ENCODE measurements at places on chromosomes 16 and 17.
A peak's percentile ranks its signal among the peaks of the same experiment; 100 is the strongest.

DNA sequence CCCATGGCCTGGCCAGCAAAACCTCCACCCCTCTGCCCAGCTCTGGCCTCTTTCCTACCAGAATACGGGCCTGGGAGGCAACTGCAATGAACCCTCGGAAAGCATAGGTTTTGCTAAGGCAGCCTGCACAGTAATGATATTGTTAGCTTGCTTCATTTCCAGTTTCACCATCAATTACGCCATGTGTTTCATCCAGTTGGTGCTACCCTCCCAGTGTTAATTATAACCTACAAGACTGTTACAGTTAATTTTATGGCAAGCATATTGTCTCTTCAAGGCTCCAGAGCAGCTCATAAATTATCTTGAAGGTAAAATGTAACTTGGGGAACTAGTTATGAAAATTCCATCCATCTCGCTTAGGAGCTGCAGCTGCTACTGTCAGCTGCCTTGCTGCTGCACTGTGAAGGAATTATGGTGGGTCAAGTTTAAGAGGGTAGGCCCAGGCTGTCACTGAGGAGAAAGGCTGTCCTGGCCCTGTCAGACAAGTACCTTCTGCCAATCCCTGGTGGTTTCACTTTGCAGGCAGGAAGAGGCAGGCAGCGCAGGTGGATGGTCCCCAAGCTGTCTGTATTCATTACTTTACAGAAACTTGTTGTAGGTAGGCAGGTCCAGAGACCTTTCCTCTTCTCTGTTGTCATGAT is 242.9 kb downstream of the FTO start:
- no peak for DNase-seq

DNA sequence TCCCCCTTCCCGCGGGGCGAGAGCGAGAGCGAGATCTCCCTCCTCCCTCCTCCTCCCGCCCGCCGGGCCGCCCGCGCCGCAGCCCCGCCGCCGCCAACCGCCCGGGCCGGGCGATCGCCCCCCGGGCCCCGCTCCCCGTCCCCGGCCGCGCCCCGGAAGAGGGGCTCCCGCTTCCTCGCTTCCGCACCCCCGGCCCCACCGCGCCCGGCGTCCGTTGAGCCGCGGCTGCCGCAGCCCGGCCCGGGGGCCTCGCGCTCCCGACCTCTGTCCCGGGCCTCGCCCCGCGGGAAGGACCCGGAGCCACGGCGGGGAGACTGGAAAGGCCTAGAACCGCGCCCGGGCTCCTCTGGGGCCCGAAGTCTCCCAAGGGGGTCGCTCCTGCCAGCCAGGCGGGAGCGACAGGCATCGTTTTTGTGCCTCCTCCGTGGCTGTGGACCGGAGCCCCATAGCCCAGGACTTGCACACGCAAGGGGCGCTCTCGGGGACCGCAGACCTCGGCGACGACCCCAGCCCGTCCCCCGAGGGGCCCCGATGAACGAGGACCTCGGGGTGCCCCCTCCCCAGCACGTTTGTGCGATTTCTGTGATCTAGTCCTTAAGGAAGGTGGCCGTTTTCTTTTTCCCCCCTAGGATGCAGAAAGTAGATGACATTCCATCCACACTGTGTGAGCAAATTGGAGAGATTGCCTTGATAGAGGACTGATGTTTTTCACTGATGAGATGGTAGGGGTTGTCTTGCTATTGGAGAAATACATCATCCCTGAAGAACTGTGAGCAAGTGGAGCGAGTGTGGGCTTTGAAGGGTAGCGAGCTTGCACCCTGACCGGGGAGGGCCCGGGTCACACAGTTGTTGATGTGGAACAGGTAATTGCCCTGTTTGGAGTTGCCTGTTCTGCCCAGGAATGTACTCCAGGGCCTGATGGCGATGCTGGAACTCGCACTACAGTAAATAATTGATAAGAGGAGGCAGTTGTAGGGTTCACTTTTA is 611 bp downstream of the BANP start:
- peak; percentile 73 for DNase-seq

GRCh38 chr17:39972271-39972670 is 8.3 kb upstream of the PSMD3 start:
- DNase-seq = no peak

DNA sequence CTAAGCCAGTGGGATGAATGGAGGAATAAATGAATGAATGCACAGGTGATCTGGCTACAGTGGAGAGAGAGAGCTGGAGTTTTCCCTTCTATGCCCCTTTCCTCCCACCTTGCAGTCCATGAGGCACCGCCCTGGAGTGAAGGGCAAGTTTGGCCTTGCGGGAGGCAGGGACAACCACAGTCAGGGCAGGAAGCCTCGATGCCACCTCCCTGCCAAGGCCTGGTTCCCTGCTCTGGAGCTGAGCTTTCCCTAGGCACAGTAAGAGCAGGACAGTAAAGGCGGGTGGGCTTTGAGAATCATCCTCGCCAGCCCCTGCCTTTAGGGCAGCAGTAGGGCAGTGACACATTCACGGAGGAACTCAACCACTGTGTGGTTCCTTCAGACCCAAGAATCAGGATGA is 72.6 kb downstream of the RBFOX3 start:
- no peak for DNase-seq

- DNase-seq = no peak
These were observed 85.0 kb downstream of the NOG start for GRCh38 chr17:56678249-56679114.

DNA sequence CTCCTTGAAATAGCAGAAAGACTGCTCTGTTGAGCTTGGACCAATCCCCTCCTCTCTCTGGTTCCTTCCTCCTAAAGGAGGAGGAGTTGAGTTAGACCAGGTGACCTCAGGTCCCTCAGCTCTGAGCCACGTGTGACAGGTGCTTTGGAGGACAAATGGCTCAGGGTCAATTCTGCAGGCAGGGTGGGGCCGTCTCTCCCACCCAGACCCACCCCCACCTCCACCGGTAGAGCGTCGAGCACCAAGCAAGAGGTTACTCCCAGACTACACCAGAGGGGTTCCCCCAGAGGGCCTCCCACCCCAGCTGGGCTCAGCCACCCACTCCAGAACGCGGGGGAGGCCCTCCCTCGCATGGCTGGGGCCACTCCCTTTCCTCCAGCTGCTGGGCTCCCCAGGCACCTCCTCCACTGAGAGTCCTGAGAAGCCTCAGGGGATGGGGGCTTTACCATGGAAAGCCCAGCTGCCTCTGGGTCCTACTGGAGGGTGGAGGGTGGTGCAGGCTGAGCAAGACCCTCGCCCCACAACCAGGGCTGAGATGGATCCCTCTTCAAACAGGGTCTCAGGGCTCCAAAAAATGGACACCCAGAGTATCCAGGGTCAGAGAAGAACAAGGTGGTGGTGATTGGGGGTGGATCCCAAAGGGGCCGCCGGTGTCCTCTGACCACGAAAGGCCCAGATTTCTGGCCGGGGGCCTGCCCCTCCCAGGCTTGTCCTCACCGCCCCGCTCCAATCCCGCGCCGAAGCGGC is 7.6 kb downstream of the MYO1C start:
- peak; percentile 69 for DNase-seq

DNA sequence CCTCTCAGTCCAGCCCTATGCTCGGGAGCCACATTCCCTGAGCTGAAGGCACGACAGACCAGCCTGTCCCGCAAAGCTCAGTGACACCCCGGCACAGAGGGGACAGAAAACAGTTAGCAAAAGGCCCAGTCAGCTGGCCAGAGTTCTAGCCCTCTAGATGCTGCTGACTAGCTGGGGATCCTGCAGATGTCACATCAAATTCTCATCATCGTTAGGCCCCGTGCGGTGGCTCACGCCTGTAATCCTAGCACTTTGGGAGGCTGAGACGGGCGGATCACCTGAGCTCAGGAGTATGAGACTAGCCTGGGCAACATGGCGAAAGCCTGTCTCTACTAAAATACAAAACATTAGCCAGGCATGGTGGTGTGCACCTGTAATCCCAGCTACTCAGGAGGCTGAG is 17.2 kb downstream of the UBE2O start:
- no peak for DNase-seq

- DNase-seq = no peak
These were observed 89.1 kb upstream of the TBX2 start for GRCh38 chr17:61310590-61310989.

GRCh38 chr17:73759324-73759723 is 115.1 kb upstream of the SDK2 start:
- DNase-seq = no peak

GRCh38 chr17:1446201-1446600 is 9.8 kb downstream of the CRK start:
- DNase-seq = no peak

DNA sequence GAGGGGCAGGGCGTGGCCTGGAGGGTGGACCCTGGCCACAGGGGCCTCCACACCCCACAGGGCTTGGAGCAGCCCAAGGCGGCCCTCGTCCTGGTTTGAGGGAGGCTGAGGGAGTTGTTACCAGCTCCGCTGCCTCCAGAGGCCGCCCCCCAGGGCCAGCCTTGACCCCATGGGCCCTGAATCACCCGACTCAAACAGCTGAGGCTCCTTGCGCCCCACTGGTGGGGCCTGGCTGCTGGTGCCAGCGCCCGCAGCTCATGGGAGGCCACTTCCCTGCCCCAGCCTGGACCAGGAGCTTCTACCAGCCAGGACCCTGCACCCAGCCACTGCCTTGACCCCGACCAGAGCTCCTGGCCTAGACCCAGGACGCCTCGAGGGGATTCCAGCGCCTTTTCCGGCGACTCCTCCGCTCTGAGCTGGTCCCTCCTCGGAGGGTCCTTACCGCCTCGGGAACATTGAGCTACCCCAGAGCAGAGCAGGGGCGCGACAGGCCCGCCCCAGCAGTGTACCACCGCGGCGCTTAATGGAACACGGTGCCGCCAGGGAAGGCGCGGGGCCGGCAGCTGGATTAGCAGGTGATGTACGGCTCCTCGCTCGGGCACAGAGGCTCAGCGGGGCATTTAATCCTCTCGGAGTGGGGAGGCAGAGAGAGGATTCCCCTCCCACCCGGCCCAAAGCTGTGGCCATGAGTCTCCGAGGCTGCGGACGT is 37.2 kb downstream of the GSE1 start:
- no peak for DNase-seq

DNA sequence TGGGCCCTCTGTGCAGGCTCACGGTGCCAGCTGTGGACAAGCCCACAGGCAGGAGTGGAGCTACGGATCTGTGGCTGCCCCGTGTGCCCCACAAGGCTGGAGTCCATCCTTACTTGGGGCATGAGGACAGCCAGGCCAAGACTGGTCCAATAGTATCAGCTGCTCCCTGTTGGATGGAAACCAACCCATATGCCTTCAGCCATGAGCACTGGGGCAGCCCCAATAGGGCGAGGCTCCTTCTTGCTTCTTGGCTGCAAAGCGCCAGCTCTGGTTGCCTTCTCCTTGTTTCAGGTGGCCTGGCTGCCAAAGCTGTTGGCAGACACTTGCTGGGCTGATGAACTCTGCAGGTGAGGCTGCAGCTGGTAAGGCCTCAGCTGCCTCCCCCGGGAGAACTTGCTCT is 188.0 kb downstream of the ENGASE start:
- no peak for DNase-seq

DNA sequence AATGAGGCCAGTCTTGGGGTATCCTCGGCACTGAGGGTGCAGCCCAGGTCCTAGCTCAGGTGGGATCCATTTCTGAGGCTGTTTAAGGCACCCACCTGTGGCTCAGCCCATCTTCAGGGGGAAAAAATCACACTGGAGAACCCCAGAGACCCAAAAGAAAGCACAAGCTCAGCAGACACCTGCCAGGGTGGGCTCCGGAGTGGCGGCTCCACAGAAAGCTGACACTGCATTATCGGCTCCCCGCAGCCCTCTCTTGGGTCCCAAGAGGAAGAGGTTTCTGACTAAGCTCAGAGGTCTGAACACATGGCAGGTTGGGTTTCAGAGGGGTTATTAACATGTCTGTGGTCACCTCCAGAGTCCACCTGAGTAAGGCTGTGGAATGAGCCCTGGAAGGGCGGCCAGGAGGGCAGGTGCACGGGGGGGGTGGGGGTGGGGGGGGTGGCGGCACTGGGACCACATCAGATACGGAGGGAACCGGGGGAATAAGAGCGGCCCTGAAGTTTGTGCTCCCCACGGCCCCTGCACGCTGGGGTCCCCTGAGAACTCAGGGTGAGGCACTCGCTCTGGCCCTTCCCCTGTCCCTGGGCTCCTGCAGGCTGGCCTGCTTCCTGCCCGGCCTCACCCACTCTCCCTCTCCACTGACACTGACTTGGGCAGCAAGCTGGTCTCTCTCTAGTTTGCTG is 79.5 kb downstream of the TIMM22 start:
- DNase-seq = no peak

DNA sequence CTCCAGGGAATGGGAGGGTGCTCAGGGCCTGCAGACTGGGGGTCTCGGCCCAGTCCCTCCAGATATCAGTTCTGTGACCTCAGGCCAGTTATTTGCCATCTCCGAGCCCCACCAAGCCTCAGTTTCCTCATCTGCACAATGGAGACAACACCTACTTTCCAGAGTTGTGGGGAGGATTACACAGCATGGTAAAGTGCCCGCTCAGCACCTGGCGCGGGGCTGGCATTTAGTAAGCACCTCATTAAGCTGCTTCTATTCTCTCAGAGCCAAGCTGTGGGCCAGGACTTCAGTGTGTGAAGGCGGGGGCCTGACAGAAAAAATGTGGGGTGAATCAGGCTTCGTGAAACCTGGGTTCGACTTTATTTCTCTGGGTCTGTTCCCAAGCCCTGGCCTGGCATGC is 5.2 kb downstream of the FAM83G start:
- DNase-seq = no peak

GRCh38 chr17:7241783-7242716 is at the start of gene GABARAP:
Gene GABARAP (minus strand): TSS chr17:7242449. CDS start chr17:7242330, 119 bp downstream.
- peak; percentile 99 for DNase-seq

Measured in sciatic nerve (tissue), 2 donors.